Germinal center (tissue), 1 donor: ENCODE measurements at places on chromosomes 2 and 18.
A peak's percentile ranks its signal among the peaks of the same experiment; 100 is the strongest.

DNA sequence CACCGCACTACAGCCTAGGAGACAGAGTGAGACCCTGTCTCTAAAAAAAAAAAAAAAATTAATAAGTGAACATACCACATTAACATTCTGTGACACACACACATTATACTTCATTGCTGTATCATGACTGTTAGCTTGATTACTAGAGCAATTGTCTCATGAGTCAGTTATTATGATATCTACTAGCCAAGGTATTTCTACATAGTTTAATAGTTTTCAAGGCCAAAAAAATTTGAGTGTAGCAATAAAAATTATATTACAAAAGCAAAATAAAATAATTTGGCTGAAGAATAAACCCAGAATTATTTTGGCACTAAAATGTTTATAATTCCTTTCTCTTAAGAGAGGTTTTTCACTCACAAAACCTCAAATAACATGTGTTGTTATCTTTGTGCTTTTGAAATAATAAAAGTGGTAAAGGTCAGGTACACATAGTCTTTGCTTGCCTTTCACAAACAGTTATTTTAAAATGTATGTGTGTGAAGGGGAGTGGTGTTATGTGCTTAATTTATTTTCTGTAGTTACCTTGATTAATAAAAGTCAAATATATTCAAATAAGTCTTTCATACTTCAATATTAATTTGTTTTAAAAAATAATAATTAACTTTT lies 136.9 kb upstream of the SPOPL start:
- DNase-seq = no peak

DNA sequence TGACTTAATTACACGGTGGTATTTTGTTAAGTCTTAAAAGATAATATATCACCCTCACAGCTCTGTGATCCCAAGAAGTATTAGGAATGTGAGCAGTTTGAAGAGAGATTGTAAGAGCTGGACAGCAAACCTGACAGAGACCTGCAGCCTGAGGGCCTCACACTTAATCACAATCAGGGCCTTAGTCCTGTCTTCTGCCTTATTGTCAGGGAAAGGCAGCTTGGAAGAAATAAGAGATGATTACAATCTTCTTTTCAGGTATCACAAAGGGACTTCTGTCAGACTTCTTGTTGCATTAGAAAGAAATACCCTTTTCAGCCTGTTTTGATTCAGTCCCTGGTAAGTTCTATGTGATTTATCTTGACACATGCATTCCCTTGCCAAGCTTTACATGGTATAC lies 1433.8 kb upstream of the SLC39A10 start:
- no peak for DNase-seq

GRCh38 chr2:47159627-47160026 lies 4.5 kb upstream of the STPG4 start:
- DNase-seq = no peak

DNA sequence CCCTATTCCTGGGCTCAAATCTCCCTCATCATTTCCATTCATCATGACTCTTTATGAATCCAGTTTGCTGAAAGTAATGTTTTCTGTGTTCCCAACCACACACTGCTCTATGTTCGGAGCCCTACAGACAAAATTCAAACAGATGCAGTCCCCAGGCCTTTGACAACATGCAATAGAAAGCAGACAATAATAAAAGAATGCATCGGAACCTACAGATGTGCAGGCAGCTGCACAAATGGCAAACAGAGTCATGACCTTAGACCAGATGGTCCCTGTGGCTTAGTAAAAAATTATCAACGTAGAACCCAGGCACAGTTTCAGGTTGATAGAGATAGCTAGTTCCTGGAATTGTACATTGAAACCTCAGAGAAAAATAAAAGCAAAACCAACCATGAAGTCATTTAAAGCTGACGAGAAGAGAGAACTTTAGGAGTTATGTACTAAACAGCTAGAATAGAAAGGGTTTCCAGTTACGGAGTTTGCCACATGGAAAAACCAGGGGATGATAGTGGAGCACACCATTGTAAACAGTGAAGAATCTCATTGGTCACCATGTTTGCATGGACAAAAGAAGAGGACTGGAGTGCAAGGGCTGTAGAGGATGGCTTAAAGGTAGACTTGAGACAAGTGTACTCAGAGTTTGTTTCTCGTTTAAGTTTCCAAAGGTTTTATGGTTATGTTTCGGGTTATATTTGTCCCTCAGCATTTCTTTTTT lies 23.2 kb upstream of the ACVR1 start:
- DNase-seq = no peak

GRCh38 chr2:235390108-235390815 lies 103.6 kb upstream of the AGAP1 start:
- DNase-seq = peak; percentile 22
